ENCODE measurements at places on chromosomes 4 and X.

DNA sequence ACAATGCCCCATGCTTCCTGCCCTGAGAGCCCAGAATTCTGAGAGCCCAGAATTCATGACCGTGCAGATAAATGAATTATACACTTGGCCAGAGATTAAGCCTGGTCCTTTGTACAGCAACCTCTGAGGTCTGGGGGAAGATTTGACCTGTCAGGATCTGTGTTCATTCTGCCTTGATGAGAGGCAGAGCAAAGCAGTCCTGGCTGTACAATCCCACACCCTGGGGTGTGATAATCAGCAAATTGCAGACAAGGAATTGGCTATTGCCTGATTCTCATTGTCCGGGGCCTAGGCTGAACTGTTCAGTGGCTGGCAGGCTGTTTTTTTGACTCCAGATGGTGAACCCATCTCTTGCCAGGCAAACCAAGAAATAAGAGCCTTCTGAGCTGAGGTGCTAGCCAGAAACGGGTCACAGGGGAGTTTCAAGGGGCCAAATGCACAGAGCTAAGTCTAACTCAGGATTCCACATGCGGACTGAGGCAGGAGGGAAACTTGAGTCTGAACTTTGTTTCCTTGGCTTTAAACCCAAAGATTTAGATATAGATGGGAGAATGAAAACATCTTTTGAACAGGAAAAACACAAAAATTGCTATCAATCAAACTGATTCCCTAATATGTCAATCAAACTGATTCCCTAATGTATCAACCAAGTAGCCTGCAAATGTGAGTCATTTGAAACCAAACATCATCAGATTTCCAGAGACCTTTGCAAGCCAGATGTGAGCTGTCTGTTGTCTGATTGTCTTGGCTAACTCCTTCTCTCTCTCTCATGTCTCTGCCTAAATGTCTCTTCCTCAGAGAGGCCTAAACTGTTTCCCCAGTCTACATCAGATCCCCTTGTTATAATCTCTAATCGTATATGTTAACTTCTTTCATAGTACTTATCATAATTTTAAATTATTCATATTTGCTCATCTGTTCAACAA, 159.3 kb downstream of the ATG4A start:
- DNase-seq: no peak

DNA sequence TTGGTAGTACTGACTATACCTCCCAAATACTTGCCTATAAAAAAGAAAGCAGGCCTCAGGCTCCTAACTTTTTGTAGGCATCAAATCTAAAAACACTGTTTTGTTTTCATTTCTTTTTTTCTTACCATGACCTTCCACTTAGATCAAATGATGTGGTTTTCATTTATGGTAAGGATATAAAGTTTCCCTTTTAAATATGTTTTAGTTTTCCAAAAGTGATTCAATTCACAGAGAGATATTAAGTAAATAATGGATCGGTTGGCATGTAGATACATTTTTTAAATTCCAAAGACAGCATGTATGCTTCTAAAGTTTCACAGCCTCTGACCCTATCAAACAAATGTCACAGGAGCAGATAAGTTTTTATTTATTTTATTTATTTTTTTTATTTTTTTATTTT, 23.9 kb downstream of the EFHC2 start:
- no peak for DNase-seq

DNA sequence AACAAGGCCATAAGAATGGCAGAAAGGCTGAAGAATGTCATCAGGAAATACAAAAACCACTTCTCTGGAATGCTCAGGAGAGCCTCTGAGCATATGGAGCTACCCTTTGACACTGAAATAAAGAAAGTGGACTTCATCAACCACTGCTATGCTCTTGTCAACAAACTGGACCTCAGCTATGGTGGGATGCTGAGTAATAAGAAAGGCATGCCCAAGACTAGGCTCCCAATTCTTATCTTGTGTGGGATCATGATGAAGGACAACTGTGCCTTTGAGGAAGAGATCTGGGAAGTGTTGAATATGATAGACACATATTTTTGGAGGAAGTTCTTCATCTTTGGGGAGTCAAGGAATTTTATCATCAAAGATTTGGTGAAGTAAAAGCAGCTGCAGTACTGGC, 86.9 kb upstream of the MAGEB16 start:
- peak; percentile 28 for DNase-seq

DNA sequence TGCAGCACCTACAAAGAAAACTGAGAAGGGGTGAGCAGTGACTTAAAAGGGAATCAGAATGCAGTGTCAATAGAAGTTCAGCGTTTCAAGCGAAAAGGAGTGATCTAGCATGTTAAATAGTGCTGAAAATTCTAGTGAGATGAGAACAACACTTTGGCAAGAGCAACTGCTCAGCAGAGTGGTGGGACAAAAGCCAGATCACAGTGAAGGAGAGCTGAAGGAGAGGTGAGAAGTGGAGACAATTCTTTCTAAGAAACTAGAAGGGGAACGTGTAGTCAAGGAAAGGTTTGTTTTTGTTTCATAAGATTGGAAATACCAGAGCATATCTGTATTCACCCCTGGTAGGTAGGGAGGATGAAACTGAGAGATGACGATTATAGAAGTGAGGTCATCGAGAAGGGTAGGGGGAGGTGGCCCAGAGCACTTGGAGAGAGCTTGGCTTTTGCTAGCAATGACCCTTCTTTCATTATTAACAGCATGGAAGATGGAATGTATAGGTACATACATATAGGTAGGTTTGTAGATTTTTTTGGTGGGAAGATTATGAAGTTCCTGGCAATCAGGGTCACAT, 33.7 kb downstream of the SRPX2 start:
- DNase-seq: peak; percentile 81

- DNase-seq: no peak
Measured at GRCh38 chr4:145703850-145704497, 24.0 kb downstream of the C4orf51 start.

- DNase-seq: no peak
Measured at GRCh38 chrX:97605271-97605670, 721.6 kb downstream of the RPA4 start.

DNA sequence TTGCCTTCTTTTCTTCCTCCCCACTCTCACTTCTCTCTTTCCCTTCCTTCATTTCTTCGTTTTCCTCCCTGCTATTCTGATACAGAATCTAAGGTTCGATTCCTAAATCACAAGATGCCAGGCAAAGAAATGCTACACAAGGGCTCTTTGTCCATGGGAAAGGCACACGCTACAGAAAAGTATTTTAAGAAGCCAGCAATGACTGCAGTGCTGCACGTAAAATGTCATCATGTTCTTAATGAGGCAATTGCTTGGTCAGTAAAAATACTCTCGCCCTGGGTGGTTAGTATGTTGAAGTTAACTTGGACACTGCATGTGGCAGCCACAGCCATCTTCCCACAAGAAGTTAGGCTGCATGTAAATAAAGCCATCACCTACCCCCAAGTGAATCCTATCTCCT, 178.4 kb downstream of the DHX15 start:
- DNase-seq: no peak

- DNase-seq: no peak
Measured at GRCh38 chr4:113556382-113557134, 205.0 kb downstream of the CAMK2D start.

Data from iris pigment epithelial cell (primary cell).